ENCODE measurements at places on chromosomes 1 and 21.

DNA sequence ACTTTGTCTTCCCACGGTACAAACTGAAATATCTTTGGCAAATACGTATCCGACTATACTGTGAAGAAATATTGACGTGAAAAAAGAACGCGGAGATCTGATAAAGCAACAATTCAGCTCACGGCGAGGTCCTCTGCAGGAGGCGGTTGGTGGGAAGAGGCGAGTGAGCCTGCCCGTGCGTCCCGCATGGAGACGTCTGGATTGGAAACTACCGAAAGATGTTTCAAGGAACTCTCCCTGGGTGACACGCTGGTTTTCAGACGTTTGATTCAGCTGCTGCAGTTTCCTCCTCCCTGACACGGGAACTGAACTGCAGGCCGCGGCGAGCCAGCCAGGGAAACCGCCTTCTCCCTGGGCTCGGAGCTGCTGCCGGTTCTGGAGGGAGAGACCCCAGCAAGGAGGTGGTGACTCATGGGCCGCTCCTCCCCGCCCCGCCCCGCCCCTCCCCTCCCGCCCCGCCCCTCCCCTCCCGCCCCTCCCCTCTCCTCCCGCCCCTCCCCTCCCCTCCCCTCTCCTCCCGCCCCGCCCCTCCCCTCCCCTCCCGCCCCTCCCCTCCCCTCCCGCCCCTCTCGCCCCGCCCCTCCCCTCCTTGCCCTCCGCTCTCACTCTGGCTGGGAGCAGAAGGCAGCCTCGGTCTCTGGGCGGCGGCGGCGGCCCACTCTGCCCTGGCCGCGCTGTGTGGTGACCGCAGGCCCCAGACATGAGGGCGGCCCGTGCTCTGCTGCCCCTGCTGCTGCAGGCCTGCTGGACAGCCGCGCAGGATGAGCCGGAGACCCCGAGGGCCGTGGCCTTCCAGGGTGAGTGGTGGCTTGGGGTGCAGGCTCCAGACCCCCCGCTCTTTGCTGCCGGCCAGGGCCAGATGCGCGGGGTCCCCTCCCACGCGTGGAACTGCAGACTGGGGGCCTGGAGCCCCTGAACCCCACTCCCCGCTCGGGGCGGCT lies at the start of gene COL6A1:
Gene COL6A1, plus strand, starts transcription at position 620 of the 941 bp plus-strand sequence. Its CDS starts 81 bp downstream, at position 701.
- peak; percentile 49 for DNase-seq

GRCh38 chr1:226864311-226864710 lies 6.1 kb upstream of the PSEN2 start:
- no peak for DNase-seq

DNA sequence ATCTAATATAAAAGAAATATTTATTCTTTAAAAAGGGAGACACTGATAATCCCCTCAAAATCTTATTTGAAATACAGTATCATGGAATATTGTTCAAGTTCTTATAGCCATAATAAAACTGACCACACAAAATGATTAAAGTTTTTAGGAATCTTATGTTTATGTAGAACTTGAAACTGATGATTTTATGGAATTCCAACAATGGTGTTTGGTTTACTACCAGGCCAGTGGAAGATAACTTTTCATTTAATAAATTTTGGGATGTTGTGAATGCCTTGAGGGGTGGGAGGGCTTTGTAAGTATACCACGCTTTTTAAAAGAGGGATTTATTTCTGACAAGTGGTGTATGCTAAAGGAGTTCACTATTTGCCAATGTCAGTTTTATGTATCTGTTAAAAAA lies 87.7 kb downstream of the RAB3GAP2 start:
- DNase-seq = no peak

- no peak for DNase-seq
These were observed 5.1 kb upstream of the ZNF326 start for GRCh38 chr1:89989799-89990198.

DNA sequence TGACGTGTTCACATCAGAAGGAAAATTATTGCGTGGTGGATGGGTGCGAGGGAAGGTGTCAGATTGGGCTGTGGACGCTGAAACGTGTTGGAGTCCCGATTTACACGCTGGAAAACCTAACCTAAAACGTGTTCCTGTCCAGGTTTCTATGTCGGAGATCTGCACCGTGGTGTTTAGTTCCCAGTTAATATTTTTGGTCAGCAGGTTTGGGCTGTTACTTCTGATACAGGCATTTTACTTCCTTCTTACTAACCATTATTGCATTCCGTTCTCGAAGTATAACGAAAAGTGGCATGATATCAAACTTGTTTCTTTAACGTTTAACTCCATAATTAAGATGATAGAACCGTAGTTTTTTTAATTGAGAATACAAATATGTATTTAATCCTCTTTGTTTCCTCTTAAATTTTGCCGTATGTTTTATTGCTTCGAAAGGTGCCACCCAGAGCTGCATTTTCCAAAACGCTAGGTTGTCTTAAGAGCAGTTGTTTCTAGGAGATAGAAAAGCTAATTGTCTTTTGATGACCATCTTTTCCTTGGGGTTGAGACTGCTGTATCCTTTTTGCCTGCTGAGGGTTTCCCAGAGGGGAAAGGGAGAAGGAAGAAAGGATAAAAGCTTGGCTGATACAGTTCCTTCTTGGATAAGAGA lies 1.3 kb downstream of the ADARB1 start:
- no peak for DNase-seq

- DNase-seq = peak; percentile 15
These were observed 600 bp downstream of the CLK2 start for GRCh38 chr1:155272466-155273342.

GRCh38 chr1:25067518-25068251 lies 137.6 kb upstream of the RUNX3 start:
- no peak for DNase-seq

DNA sequence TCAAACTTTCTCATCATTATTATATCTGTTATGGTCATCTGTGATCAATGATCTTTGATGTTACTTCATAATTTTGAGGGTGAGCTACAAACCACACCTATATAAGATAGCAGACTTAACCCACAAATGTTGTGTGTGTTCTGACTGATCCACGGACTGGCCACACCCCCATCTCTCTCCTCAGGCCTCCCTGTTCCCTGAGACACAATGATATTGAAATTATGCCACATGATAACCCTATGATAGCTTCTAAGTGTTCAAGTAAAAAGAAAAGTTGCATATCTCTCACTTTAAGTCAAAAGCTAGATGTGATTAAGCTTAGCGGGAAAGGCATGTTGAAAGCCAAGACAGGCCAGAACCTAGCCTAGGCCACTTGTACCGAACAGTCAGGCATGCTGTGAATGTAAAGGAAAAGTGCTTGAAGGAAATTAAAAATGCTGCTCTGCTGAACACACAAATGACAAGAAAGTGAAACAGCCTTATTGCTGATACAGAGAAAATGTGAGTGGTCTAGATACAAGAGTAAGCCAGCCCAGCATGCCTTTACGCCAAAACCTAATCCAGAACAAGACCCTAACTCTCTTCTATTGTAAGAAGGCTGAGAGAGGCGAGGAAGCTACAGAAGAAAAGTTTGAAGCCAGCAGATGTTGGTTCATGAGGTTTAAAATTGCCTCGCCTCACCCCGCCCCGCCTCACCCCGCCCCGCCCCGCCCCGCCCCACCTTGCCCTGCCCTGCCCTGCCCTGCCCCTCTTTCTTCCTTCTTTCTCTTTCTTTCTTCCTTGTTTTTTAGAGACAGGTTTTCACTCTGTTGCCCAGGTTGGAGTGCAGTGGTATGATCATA lies 16.5 kb downstream of the CTSS start:
- DNase-seq = no peak

DNA sequence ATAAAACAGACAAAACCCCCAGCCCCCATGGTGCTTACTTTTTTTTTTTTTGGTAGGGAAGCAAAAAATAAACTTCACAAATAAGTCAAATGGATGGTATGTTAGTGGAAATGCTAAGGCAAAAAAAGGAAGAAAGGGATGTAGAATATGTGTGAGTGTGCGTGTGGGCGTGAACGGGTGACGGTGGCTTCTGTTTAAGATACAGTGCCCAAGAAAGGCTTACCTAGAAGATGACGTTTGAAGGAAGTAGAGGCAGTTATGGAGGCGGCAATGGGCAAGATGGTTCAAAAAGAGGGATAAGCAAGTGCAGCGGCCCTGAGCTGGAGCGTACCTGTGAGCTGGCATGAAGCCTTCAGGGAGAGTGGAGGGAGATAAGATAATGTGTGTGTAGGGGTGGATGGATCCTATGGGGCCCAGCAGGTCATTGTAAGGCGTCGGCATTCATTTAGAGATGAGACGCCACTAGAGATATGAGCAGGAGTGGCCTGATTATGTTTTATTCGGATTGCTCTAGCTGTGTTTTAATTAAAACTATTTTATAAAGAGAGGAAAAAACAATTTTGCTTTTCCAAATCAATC lies 19.9 kb downstream of the LEPR start:
- DNase-seq = no peak
